Daoy (cell line): ENCODE measurements at places on chromosomes 5 and 9. TPM values are rescaled to one million over a fixed set of nuclear protein-coding genes. Genes with fewer than 3 reads are reported as not detected.
A peak's percentile ranks its signal among the peaks of the same experiment; 100 is the strongest.

GFPT2 gene
- total RNA-seq: 124 and 133 TPM in 2 replicates

GRCh38 chr5:113524927-113525326 is 11.4 kb downstream of the YTHDC2 start:
- no peak for DNase-seq

GRCh38 chr5:135242866-135243555 is 156.0 kb downstream of the MACROH2A1 start:
- no peak for DNase-seq

GPX3 gene
- 11.5 and 13.1 TPM in 2 replicates for total RNA-seq

DNA sequence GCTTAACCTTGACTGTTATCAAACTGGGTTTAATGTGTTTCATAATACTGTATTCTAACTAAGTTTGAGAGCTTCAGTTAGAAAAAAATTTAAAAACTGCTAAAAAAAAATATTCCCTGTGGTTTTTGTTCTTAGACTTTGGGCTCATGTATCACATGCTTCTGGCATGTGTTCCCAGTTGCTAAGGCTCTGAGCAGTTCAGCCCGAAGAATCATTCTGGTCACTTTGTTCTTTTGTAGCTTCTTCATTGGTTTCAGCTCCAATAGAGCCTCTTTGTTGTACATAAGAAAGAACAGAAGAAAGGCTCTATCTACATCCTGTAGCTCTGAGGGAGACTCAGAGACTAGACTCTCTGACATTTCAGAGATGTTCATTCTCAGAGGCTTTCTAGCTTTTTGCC is 25.6 kb downstream of the KCNN2 start:
- DNase-seq: no peak

DNA sequence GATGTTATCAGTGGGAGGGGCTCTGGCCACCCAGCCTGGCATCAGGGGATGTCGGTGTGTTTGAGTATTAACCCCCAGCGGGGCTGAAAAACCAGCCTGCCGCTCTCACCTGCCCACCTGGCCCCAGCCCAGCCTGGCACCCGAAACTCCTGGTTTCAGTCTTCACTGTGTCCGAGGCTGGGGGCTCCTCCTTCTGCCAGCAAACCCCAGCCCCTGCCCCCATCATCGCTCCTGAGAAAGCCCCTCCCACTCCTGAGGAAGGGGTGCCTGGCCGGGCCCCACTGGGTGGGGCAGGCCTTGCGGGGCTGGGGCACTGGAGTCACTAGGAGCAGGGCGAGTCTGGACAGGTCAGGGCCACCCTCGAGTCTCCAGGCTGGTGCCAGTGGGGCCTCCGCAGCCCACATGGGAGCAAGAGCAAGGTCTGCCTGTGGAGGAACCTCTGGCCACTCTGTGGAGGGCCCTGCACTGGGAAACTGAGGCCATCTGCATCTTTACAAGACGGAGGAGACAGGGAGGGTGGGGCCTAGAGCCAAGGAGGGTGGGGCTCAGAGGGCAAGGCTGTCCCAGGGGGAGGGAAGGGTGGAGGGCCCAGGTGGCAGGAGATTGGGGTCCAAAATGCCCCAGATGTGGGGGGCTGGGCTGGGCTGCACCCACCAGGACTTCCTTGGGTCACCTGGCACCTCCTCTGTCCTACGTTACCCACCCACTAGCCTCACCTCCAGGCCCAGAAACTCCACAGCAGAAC is 51.5 kb upstream of the NOTCH1 start:
- DNase-seq: no peak

TAF11L5 gene
- total RNA-seq: not detected in 2 replicates

GRCh38 chr5:136734628-136735027 is 369.3 kb upstream of the TRPC7 start:
- DNase-seq: no peak

ZFR gene
- 72.8 and 80.6 TPM in 2 replicates for total RNA-seq

HCN1 gene
- total RNA-seq: not detected in 2 replicates

DNA sequence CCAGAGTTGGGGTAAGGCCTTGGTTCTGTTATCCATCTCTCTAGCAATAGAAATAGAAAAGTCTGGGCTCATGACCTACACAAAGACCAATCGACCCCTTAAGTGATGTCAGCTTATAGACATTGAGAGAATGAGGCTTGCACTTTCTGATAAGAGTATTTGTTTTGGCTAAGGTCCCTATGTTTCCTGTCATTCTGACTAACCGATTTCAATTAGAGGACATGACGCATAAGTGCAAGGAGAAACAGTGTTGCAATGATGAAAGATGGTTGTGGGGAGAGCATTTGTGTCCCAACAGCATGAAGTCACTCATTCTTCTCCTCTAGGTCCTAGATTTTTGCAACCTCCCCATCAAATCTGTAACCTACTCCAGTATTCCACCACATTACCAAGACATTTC is 255.1 kb downstream of the MAT2B start:
- DNase-seq: peak; percentile 2

SPACA9 gene
- 1.4 and 3.8 TPM in 2 replicates for total RNA-seq
